ENCODE measurements at places on chromosomes 5 and 9. TPM values are rescaled to one million over a fixed set of nuclear protein-coding genes. Genes with fewer than 3 reads are reported as not detected.

DNA sequence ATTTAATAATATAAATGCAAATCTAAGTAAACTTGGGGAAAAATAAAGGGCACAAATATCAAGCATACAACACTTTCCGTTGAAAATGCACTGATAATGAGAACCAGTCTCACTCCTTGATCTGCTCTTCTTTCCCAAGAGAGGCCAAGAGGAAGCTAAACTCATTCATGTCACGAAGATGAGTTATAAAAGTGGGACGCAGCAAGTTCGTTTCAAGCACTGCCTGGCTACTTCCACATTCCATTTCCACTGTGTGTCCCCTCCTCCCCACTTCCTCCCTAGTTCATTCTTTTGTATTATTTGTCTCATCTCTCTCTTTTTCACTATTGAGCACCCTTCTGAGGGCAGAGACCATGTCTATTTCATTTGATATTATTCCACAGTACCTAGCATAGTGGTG lies 158.1 kb downstream of the SLC24A2 start:
- no peak for DNase-seq

- DNase-seq, result peak; percentile 19
Measured at GRCh38 chr5:139908749-139909148, 113.1 kb downstream of the PSD2 start.

DNA sequence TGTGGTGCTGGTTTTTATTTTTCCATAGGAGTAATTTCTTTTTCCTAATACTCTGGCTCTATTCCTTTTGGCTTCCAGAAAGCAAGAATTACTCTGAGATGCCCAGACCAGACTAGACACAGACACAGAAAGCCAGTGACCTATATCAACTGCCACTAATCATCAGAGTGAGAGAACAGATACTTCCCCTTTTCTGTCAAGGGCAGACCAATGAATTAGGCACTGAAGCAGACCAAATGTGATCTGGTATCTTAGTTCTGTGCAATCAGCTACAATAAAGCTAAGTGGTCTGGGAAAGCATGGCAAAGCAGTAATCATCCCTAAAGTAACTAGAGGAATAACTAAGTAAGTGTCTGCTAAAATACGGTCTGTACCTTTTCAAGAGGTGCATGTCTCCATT lies 239.1 kb downstream of the ELAVL2 start:
- DNase-seq, result no peak

DNA sequence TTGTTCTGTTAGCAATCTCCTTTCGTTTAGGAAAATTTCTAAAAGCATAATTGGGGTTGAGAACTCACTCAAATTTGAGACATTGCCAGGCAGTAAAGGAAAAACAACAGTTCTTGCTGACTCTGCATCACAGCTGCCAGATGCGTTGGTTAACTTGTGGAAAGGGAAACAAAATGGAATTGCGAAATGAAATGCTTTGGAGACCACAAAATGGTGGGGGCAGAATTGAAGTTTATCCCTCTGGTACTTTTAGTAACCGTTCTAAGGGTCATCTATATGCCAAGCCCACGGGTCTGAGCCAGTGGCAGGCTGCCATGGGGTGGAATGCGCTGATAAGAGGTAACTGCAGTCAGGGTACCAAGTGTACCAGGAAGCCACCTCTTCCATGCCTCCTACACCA lies 28.6 kb upstream of the SELENOP start:
- no peak for DNase-seq

FOXD4L5 gene
- total RNA-seq, result not detected

DNA sequence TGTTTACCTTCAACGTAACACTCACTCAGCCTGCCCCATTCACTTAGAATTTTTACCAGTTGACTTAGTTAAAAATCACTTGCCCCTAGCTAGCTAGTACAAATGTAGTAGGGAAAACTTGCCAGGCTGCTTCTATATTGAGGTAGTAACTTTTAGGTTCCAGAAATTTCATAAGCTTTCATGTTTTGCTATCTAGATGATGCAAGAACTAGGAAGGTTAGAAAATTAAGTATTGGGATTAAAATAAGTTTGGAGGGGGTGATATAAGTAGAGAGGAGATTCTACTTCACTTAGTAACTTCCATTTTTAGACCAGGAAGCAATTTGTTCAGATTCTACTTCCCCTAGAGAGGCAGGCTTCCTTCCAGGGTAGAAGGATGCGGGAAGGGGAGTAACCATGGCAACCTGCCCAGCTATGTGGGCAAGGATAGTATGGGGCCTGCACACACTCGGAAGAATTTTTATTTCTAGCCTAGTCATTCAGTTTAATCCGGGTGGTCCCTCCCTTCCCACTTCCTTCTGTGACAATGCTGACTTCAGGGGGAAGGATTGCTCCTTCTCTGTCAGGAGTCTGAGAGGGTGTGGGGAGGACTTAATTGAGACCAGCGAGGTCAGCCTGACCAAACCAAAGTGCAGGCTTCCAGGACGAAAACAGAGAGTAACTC lies 4.2 kb downstream of the DAB2 start:
- DNase-seq, result no peak

DNA sequence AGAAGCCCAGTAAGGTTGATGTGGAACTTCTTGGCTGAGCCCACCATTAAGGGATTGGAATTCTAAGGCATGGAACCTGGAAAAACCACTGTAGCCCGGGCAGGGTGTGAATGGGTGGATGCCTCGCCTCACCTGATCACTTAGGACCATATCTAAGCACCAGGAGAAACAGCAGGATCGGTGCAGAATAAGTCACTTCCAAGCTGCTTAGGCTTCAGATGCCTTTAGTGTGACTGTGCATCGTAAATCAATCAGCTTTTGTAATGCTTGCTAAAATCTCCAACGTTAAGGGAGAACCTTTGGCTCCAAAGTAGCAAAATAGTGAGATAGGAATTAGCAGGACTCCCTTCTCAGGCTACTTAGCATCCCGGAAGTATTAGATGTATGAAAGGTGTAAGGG lies 103.9 kb upstream of the MEGF10 start:
- no peak for DNase-seq

GAS1 gene
- total RNA-seq, result 2.7 TPM

PLCXD3 gene
- not detected for total RNA-seq

GRCh38 chr5:146765089-146765832 lies 113.3 kb downstream of the PPP2R2B start:
- DNase-seq, result no peak

GRCh38 chr5:18314192-18314778 lies 680.0 kb downstream of the TAF11L14 start:
- DNase-seq, result no peak

ABLIM3 gene
- 0.29 TPM for total RNA-seq

DNA sequence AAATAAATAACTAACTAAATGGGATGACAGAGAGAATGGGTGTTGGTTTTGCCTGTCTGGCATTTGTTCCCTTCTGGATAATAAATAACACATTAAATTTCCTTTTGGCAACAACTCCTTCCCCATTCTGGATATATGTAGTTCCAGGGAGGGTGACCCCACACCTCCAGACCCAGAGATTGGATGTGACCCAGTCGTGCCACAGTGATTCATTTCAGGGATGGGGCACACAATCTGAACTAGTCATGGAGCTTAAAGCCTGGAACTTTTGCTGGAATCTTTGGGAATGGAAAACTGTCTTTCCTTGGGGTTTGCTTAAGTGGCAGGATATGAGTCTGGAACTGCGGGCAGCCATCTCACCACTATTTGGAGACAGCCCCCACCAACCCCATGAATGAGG lies 11.3 kb downstream of the KLF9 start:
- no peak for DNase-seq

APBA1 gene
- 1.7 TPM for total RNA-seq

HTR4 gene
- total RNA-seq, result not detected

F2RL1 gene
- total RNA-seq, result 23.0 TPM

DNA sequence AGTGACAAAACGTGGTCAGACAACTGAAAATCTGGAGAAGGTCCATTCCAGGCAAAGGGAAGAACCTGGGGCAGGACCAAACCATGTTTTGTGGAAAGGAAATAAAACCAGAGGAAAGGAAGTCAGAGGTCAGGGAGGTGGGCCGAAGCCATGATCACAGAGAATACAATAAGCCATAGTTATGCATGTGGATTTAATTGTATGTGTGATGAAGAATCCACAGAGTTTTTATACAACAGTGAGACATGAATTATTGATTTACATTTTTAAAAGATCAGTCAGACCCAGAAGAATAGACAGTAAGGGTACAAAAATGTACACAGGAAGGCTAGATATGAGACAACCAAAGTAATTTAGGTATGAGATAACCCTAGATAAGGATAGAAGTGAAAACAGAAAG lies 20.8 kb downstream of the TTC33 start:
- no peak for DNase-seq

WNK2 gene
- 69.4 TPM for total RNA-seq

ROPN1L gene
- total RNA-seq, result 0.37 TPM

DNA sequence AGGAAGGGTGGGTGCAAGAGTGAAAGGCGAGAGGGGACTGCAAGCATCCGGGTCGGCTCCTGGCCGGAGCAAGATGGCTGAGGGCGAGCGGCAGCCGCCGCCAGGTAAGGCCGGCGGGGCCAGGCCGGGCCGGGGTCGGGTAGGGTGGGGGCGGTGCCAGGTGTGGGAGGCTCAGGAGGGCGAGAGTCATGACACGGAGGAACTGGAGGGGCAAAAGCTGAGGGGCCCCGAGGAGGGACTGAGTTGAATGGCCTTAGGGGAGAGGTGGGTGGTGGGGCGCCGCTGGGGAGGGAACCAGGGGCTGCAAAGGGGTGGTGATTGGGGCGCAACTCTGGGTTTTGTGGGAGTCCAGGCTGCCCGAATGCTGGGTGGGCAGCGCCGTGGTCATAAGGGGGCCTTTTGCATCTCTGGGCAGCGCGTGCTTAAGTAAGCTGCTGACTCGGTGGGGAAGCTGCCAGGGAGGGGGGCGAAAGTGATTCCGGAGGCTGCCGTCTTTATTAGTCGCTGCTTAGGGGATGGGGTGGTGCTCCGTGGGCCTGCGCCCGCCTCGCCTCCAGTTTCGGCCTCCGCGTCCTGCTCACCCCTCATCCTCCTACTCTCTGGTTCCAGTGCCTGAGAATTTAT lies 425 bp downstream of the PTPA start:
- DNase-seq, result peak; percentile 51

PTCH1 gene
- total RNA-seq, result 9.1 TPM

DNA sequence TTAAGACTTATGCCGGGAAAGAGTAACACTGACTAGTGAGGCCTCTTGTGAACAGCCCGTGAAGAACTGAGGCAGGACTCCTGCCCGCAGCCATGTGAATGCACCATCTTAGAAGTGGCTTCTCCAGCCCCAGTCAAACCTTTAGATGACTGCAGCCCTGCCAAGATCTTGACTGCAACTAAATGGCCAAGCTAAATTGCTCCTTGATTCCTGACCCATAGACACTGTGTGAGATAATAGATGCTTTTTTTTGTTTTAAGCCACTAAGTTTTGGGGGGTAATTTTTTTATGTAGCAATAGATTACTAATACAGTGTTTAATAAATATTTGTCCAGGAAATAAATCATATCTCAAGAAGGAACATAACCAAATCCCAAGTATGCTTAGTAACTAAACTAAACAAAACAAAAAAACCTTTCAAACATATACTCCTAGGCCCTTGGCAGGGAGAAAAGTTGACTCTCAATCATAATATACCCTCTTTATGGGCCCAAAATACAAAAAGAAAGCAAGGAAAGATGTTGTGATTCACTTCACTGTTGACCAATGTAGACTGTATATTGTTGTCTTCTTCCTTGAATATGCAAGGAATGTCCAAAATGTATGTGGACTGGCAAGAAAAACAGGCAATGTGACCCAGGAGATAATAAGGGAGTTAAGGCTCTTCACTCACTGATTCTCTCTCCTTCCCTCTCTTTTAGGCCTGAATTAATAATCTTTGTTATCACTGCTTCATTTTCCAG lies 79.7 kb upstream of the ZNF366 start:
- no peak for DNase-seq

DNA sequence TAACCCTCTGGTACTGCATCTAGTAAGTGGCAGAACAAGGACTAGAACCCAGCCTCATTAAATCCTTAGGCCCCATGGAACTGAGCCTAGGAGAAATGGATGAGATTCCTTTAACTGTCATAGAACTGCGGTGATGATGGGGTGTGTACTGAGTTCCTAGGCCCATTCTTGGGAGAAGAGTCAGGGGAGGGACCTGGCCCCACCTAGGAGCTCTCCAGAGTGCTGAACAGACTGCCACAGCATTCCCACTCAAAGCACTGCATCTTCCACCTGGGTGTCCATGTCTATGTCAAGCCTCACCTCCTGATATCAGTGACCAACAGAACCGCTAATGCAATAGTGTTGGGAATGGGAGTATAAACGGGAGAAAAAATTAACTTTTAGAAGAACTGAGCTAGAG lies 36.6 kb downstream of the TTLL11 start:
- peak; percentile 61 for DNase-seq

GRCh38 chr5:83512061-83512745 lies 40.7 kb downstream of the VCAN start:
- no peak for DNase-seq

- DNase-seq, result no peak
Measured at GRCh38 chr9:14031810-14032209, 282.1 kb downstream of the NFIB start.

Measured in H9 (cell line).